Transverse colon (tissue), 4 donors: ENCODE measurements at places on chromosomes 7 and 10. TPM values are rescaled to one million over a fixed set of nuclear protein-coding genes. Genes with fewer than 3 reads are reported as not detected.

The CALCR gene
- total RNA-seq, result not detected

The FAM131B gene
- 2.2 TPM for total RNA-seq

The CFAP46 gene
- not detected for total RNA-seq

The WEE2 gene
- total RNA-seq, result not detected

The ADAP1 gene
- total RNA-seq, result 360 TPM

DNA sequence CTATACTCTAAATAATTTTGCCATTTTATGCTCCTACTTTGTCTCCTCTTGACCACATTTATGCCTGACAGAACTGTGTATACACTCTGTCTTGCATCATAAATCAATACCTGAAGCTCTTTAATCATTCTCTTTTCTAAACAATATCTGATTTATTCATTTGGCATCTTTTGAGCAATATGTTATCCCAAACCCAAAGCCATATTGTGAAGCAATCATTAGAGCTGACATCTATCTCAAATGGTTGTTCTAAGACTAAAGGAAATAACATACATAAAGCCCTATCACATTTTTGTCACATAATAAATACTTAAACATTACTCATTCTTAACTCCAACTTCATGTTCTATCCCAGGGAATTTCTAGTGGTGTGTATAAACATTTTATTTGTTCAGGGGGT, 717.6 kb downstream of the SORCS1 start:
- DNase-seq, result no peak

- DNase-seq, result no peak
Measured at GRCh38 chr10:67775279-67775678, 62.7 kb downstream of the DNAJC12 start.

DNA sequence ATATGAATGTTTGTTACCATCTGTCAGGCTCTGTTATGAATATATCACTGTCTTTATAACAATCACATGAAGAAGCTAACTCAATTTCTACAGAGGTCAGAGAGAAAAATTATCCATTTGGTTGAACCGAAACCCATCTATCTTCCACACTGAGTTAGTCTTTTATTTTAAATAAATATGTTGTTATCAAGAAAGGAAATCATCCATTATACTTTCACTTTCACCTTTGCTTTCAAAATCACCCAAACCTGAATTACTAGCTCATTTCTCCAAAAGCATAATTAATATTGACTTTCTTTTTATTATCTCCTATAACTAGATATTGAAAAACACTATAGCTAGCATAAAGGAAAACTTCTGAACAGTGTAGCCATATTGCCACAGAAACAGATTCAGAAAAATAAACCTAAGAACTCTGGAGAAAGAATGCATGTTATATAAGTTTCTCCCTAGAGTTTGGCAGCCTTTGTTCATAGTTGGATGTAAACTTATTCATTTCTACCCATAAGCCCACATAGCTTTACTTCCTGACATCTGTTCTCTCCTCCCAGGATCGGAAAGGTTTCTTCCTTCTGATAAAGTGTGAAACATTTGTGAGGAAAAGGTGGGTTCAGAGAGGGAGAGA, 66.0 kb downstream of the NPSR1 start:
- DNase-seq, result no peak

DNA sequence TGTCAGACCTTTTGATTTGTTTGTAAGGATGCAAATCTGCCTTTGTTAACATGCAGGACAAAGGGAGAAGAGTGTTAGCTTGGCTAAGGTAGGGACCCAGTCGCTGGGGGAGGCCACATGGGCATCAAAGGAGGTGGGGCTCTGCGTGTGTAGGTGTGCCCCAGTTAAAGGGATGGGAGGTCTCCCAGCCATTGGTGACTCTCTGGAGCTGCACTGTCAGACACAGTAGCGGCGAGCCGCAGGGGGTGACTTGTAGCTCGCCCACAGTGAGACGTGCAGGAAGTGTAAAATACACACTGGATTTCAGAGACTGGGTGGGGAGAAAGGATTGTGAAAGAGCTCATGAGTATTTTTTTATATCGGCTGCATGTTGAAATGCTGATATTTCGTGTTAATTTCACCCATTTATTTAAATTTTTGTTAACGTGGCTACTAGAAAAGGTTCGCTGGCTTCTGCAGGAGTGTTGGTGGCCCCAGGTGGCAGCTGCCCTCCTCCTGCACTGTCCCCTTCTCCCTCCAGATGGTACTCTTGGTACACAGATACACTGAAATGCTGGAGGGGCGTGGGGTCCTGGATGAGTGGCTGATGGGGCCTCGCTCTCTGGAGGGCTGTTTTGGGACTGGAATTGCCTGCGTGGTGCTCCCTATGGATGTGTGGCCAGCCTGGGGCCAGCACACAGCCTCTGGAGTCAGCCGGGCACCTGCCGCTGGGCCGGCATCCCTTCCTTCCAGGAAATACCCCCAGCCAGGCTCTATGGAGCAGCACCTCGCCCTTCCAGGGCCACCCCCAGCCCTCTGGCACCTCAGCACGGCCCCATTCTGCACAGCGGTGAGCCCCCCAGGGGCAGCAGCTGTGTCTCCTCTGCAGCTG, 59.2 kb downstream of the LHPP start:
- DNase-seq, result no peak

- no peak for DNase-seq
Measured at GRCh38 chr10:13334556-13334955, 13.5 kb downstream of the SEPHS1 start.

GRCh38 chr7:98079891-98080648, 26.6 kb upstream of the LMTK2 start:
- no peak for DNase-seq
